Esophagus squamous epithelium (tissue), 5 donors: ENCODE measurements at places on chromosomes 11 and 22. TPM values are rescaled to one million over a fixed set of nuclear protein-coding genes. Genes with fewer than 3 reads are reported as not detected.

DNA sequence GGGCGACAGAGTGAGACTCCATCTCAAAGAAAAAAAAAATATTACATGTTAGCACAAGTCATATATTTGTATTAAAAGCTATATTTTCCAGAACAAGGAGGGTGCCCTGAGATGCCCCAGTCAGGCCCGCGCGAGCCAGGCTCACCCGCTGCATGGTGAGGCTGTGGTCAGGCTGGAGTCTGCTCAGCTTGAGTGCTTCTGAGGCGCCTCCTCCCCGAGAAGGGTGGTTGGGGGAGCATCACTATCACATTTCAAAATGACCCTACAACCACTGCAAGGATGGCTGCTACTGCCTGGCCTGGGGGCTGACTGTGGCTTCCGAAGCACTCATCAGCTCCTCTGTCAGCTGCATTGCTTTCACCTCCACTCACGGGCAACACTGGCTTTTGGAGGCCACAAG is 77.1 kb downstream of the SCUBE1 start:
- DNase-seq: no peak

DNA sequence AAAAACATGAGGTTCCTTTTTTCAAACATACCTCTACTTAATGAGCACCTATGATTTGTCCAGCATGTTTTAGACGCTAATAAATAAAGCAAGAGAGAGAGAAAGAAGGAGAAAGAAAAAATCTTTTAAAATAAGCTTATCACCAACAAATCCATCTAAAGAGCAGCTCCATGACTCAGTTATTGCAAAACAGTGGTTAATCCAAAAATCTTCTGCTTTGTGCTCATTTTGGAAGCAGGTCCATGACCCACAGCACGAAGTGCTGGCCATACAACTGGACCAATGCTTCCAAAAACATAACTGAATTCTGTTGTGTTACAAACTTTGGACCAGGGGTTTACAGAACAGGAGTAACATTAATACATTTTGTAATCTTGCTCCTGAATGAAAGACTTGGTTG is 696.6 kb downstream of the KCNA4 start:
- no peak for DNase-seq

DNA sequence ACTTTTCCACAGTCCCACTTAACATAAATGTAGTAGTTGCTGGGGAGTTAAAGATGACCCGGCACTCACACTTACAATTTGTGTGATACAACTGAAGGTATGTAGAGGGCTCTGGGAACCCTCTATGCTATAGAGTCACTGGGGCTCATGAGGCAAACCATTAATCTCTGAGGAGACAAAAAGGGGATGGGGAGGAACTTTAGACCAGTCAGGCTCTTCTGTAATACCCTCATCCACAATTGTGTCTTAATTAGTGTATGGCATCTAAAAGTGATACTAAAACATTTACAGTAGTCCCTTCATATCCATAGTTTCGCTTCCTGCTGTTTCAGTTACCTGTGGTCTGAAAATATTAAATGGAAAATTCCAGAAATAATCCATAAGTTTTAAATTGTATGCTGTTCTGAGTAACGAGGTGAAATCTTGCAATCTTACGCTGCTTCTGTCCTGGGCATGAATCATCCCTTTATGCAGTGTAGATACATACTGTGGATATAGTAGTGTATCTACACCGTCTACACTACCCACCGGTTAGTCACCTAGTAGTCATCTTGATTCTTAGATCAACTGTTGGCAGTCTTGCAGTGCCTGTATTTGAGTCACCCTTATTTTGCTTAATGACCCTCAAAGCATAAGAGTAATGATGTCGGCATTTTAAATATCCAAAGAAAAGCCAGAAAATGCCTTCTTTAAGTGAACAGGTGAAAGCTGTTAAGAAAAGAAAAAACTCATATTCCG is 12.2 kb downstream of the CBL start:
- DNase-seq: no peak

GRCh38 chr11:79546351-79546750 is 105.5 kb upstream of the TENM4 start:
- DNase-seq: no peak

DNA sequence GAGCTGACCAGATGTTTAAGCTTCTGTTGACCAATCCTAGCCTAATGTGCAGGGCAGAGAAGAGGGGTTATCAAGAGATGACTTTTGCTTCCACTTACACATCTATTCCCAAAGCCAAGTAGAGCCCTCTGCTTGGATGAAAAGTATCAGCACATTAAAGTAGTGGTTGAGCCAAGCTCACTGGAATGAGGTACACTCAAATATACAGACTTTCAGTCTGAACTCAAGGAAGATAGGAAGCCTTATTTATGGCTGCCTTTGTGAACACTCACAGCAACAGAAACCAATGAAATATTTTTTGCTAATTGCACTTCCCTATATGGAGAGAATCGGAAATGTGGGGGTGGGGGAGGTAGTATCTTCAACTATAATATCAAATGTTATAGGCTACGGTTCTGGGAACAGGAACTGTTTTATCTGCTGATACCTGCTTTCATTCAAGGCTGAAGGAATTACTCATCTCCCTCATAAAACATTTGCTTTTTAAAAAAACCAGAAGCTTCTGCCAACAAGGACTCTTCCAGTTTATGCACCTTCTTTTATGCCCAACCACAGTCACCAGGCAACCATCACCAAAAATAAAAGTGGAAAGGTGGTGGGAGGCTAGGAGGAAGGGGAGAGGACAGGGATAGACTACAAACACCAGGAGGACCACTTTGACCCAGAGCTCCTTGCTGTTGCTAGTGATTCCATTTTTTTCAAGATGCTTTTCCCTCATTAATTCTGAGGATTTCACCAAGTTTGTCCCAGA is 91.2 kb downstream of the CLPB start:
- DNase-seq: no peak

MFRP gene
- not detected for total RNA-seq

MMP8 gene
- total RNA-seq: not detected

MCAM gene
- 20.8 TPM for total RNA-seq

SEZ6L gene
- total RNA-seq: not detected
